ENCODE measurements at places on chromosomes 2 and 18.

GRCh38 chr2:168545439-168546082, 89.5 kb downstream of the CERS6 start:
- no peak overlapping the region for H3K27ac ChIP-seq
- H3K4me1 ChIP-seq: no peaks in the 10 kb centered on the region
- H3K27me3 ChIP-seq: no peaks in the 10 kb centered on the region
- no peaks in the 10 kb centered on the region for H3K36me3 ChIP-seq
- no peak overlapping the region for H3K4me3 ChIP-seq

DNA sequence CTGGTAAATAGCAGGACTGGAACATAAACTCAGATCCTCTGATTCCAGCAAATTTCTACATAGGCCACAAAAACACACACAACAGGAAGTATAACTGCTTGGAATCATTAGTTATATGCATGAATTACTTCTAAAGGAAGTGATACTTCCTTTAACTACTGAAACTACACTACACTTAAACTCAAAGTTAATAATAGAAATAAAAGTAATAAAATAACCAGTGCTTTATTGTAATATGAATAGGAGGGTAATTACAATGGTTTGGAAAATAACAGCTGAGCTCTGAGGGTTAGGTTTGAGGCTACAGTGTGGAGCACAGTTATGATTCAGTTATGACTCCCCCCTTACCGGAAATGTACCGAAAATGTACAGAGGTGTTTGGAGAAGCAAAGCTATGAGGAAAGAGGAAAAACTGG, 18.5 kb upstream of the POLI start:
- no peaks in the 10 kb centered on the region for H3K4me1 ChIP-seq
- no peaks in the 10 kb centered on the region for H3K27me3 ChIP-seq
- DNase-seq: no peak
- H3K27ac ChIP-seq: no peak overlapping the region

- H3K4me1 ChIP-seq: no peaks in the 10 kb centered on the region
- no peak overlapping the region for H3K4me3 ChIP-seq
- DNase-seq: no peak
These were observed 166.9 kb downstream of the GLI2 start for GRCh38 chr2:120902592-120902991.

- H3K27ac ChIP-seq: no peak overlapping the region
- H3K4me3 ChIP-seq: no peak overlapping the region
- no peaks in the 10 kb centered on the region for H3K27me3 ChIP-seq
- no peak for DNase-seq
- no peaks in the 10 kb centered on the region for H3K36me3 ChIP-seq
- H3K4me1 ChIP-seq: peaks cover 4% of the 10 kb centered on the region
These were observed 55.9 kb upstream of the SP3 start for GRCh38 chr2:174020926-174021662.

- no peaks in the 10 kb centered on the region for H3K27me3 ChIP-seq
- DNase-seq: no peak
- H3K27ac ChIP-seq: no peak overlapping the region
- no peak overlapping the region for H3K4me3 ChIP-seq
- no peaks in the 10 kb centered on the region for H3K4me1 ChIP-seq
These were observed 779.2 kb downstream of the CNTNAP5 start for GRCh38 chr2:124804014-124804940.

DNA sequence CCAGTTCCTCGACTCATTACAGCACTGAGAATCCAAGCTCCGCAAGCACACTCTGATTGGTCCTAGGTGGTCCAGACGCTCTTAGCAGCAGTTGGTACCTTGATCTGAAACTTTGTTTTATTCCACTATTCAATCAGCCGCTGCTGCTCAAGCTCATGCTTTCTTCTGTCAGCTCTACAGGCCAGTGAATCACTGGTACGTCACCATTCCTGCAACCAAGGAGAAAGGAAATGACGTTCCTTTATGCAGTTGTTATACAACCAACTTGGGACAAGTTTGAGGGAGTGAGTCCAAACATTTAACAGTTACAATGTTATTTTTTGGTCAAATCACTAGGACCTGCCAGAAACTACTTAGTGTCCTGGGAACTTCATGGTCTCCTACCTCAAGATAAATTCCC, 398.8 kb upstream of the TMEFF2 start:
- H3K36me3 ChIP-seq: no peaks in the 10 kb centered on the region
- H3K27ac ChIP-seq: no peak overlapping the region
- H3K4me1 ChIP-seq: no peaks in the 10 kb centered on the region
- no peaks in the 10 kb centered on the region for H3K27me3 ChIP-seq
- no peak overlapping the region for H3K4me3 ChIP-seq
- no peak for DNase-seq

DNA sequence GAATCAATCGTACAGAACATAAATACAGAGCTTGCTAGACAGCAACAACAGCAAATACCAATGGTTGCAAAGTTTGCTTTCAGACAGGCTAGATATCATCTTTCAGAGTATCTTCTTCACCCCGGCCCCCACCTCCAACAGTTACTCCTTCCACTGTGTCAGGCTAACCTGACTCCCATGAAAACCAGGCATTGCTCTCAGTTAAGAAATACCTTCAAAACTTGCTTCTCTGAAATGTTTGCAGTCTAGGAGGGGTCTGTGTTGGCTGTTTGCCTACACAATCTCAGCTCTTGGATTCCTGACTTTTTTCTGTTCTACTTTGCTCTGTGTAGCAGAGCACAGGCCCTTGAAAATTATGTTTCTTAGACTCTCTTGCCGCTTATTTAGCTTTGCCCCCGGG, 599.5 kb upstream of the SYT4 start:
- H3K4me1 ChIP-seq: no peaks in the 10 kb centered on the region
- H3K27ac ChIP-seq: peak overlapping the region; percentile 49
- H3K4me3 ChIP-seq: no peak overlapping the region
- no peaks in the 10 kb centered on the region for H3K27me3 ChIP-seq
- peak; percentile 22 for DNase-seq
- no peaks in the 10 kb centered on the region for H3K36me3 ChIP-seq

- no peak overlapping the region for H3K27ac ChIP-seq
- H3K4me3 ChIP-seq: no peak overlapping the region
- no peaks in the 10 kb centered on the region for H3K4me1 ChIP-seq
- no peaks in the 10 kb centered on the region for H3K36me3 ChIP-seq
- DNase-seq: no peak
- H3K27me3 ChIP-seq: no peaks in the 10 kb centered on the region
These were observed 136.4 kb upstream of the COPS8 start for GRCh38 chr2:236949089-236949905.

- no peaks in the 10 kb centered on the region for H3K27me3 ChIP-seq
- no peaks in the 10 kb centered on the region for H3K4me1 ChIP-seq
- no peak for DNase-seq
These were observed 30.4 kb upstream of the RAB6D start for GRCh38 chr2:131394147-131394931.

DNA sequence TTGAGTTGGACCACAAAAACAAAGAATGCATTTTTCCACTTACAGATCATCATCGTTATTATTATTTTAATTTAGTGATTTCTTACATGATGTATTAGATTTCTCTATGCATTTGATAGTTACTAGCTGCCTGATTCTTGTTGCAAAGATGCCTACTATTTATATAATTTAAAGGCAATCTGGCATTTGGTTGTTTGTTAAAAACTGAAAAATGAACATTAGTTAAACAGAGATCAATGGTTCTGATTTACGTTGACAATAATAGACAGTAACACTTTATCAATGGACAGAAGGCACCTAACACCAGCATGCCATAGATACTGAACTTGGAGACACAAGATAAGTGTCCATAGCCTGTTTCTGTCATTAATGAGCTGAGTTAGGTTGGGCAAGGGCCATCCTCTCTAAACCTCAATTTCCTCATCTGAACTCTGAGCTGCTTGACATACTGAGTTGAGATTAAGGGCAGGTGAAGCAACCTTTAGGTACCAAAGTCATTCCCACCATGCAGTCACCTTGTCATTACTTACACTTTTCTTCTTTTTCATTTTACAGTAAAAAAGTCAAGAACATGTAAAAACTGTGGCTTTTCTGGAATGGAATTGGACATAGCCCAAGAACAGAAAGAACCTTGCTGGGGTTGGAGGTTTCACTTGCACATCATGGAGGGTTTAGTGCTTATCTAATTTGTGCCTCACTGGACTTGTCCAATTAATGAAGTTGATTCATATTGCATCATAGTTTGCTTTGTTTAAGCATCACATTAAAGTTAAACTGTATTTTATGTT, 3.1 kb downstream of the CCL20 start:
- no peak overlapping the region for H3K4me3 ChIP-seq
- H3K27me3 ChIP-seq: no peaks in the 10 kb centered on the region
- no peaks in the 10 kb centered on the region for H3K36me3 ChIP-seq
- H3K4me1 ChIP-seq: no peaks in the 10 kb centered on the region
- DNase-seq: no peak
- no peak overlapping the region for H3K27ac ChIP-seq

DNA sequence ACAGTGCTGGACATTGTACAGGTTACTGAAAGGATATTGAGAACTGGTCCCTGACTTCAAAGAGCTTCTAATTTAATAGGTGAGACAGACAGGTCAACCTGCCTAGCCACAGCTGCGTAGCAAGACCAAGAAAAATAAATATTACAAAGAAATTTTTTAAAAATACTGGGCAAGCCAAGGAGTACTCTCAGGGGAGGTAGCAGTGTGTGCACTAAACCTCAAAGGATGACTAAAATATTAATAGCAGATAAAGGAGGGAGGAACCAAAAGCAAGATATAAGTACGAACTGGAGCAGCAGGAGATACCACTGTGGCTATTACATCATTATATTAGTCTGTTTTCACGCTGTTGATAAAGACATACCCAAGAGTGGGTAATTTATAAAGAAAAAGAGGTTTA, 14.9 kb downstream of the SCG2 start:
- DNase-seq: no peak
- no peaks in the 10 kb centered on the region for H3K4me1 ChIP-seq
- no peaks in the 10 kb centered on the region for H3K36me3 ChIP-seq
- H3K27me3 ChIP-seq: no peaks in the 10 kb centered on the region
- no peak overlapping the region for H3K27ac ChIP-seq

- no peak overlapping the region for H3K4me3 ChIP-seq
- no peak overlapping the region for H3K27ac ChIP-seq
- H3K27me3 ChIP-seq: no peaks in the 10 kb centered on the region
- H3K4me1 ChIP-seq: no peaks in the 10 kb centered on the region
- DNase-seq: no peak
These were observed 289.6 kb downstream of the CYP26B1 start for GRCh38 chr2:71858071-71858470.

GRCh38 chr2:45649462-45649857, 2.0 kb upstream of the PRKCE start:
- peak overlapping the region; percentile 97 for H3K27ac ChIP-seq
- H3K4me1 ChIP-seq: peaks cover 6% of the 10 kb centered on the region
- no peaks in the 10 kb centered on the region for H3K27me3 ChIP-seq

DNA sequence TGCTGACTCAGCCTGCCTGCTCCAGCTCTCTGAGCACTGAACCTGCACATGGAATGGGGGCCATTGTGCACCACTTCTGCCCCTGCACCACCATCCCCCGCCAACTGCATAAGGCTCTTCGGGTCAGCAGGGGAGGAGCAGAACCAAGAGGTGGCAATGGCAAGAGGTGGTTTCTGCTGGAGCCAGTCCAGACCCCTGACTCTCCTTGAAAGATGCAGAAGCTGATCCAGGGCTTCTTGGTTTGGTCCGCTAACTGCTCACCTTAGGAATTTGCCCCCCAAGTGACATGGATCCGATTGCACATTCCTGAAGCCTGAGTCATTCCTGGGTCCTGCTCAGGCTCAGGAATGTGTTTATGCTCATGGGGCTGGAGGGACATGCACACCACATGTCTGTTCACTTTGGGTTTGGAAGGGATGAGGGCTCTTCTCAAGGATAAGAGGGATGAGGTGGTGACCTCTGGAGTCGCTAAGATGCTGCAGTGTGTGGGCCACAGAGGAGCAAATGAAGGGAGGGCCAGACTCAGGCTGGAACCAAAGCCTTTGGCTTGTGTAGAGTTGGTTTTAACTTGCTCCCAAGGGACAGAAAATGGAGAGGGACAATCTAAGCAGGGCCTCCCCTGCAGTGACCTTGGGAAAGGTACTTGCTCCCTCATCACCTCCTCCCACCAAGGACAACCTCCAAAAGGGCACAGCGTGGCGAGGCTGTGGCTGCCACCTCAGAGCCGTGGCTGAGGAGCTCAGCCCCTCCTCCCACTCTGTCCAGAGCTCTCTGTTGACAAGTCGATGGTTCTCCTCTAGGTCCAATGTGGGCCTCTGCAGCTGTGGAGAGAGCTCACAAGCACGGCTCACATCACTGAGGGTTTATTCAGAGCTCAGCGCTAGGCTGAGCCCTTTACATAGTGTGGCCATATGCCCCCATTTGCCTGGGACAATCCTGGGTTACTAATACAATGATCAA, 66.2 kb downstream of the HS1BP3 start:
- peak overlapping the region; percentile 64 for H3K27ac ChIP-seq
- H3K36me3 ChIP-seq: no peaks in the 10 kb centered on the region
- no peaks in the 10 kb centered on the region for H3K27me3 ChIP-seq

GRCh38 chr2:95122197-95122551, 566 bp upstream of the MRPS5 start:
- H3K4me1 ChIP-seq: no peaks in the 10 kb centered on the region
- no peak for DNase-seq
- peak overlapping the region; percentile 74 for H3K4me3 ChIP-seq
- H3K27ac ChIP-seq: peak overlapping the region; percentile 93

DNA sequence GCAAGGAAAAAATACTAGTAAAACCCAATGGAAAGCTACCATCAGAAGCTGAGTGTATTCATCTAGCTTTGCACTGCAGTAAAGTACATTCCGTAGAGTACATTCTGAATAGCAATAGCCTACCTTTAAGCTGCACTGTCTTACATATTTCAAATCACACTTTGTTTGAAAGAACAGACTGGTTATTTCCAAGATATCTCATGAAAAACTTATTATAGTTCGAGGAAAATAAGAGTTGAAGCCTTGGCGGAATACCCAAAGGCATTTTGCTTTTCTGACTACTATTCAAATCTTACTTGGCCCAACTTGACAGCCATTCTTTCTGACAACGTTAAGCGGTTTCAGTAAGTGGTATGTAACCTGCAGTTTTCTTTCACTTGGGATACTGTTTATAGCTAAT, 177.6 kb downstream of the NRXN1 start:
- no peaks in the 10 kb centered on the region for H3K36me3 ChIP-seq
- DNase-seq: no peak
- no peaks in the 10 kb centered on the region for H3K4me1 ChIP-seq
- no peaks in the 10 kb centered on the region for H3K27me3 ChIP-seq

GRCh38 chr2:118774458-118775133, 72.9 kb downstream of the EN1 start:
- H3K27ac ChIP-seq: no peak overlapping the region
- H3K4me1 ChIP-seq: no peaks in the 10 kb centered on the region
- no peaks in the 10 kb centered on the region for H3K36me3 ChIP-seq
- peak; percentile 49 for DNase-seq
- peaks cover 12% of the 10 kb centered on the region for H3K27me3 ChIP-seq

GRCh38 chr2:202721621-202722020, 86.9 kb downstream of the FAM117B start:
- no peaks in the 10 kb centered on the region for H3K27me3 ChIP-seq
- H3K4me3 ChIP-seq: no peak overlapping the region
- H3K4me1 ChIP-seq: no peaks in the 10 kb centered on the region
- no peak for DNase-seq
- no peaks in the 10 kb centered on the region for H3K36me3 ChIP-seq
